ENCODE measurements at places on chromosomes 2 and 18. TPM values are rescaled to one million over a fixed set of nuclear protein-coding genes. Genes with fewer than 3 reads are reported as not detected.

DNA sequence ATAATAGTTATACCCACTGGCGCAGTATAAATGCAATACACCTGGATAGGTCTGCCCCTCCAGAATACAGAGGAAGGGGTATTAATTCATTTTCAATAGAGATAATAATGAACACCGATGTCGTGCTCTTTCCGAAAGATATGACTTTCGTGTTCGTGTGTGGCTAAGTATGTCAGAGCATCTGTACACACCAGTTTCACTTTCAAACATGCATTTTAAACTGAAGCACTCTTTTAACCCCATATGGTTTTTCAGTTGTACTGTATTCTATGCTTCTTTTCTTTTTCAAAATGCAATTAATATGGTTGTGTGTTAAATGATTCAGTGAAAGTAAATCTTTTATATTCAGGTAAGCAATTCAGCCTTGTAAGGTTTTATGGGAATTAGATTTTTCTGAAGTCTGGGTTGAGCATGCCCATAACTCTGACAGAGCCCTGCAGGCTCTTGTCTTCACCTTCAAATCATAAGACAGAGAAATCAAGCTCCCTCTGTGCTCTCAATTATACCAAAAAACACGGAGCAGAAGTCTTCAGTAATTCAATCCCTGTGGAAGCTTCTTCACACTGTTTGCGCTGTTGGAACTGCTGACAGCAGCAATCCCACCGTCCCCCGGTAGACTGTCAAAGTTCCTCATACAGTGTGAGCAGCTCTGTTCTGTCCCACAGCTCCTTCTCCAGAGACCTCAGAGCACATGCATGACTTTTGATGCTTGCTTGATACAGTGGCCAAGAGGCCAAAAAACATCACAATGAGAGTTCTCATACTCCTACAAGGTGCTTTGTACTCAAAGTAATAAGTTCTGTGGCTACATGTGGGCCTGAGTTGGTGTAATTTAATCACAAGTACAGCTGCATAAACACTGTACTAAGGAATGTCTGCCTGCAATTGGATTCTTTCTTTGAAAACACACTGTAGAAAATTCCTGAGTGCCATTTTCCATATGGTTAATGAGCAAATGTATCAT lies 186.8 kb downstream of the ZNF521 start:
- no peak for DNase-seq

GRCh38 chr2:95234286-95234785 lies 27.0 kb downstream of the ZNF892 start:
- DNase-seq = no peak

ATOH8 gene
- total RNA-seq = not detected

SERPINB3 gene
- total RNA-seq = not detected

CD28 gene
- total RNA-seq = 279 TPM
